ENCODE measurements at places on chromosomes 13 and 19.

DNA sequence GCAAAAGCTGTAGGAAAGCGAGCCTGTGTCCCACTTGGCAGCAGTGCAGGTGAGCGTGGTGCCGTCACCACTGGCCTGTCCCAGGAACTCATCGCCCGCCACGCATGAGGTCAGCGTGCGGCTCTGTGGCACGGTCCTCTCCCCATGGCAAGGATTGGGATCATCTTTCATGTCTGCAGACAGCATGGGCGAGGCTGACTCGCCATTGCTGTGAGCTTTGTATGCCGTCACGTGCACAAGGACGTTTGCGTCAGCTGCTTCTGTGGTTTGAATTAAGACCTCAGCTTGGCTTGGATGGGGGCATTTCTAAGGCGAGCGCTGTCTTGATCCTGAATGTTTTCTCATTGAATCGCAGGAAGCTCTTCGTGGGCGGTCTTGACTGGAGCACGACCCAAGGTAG lies 9.8 kb downstream of the DAZAP1 start:
- no peak for DNase-seq

DNA sequence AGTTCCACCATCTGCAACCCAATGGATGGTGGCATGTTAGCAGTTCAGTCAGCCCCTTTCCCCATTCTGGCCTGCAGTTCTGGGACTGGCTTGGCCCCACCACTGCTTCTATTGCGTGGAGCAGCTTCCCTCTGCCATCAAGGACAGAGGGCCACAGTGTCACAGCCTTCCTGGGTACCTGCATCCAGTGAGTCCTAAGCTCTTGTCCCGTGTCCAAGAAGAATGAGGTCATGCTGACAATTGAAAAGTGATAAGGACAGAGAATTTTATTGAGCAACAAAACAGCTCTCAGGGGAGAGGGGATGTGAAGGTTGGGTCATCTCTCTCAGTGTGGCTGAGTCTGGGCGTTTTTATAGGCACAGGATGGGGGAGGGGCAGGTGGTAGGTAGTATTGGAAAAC lies 33.5 kb upstream of the SIN3B start:
- DNase-seq = no peak

DNA sequence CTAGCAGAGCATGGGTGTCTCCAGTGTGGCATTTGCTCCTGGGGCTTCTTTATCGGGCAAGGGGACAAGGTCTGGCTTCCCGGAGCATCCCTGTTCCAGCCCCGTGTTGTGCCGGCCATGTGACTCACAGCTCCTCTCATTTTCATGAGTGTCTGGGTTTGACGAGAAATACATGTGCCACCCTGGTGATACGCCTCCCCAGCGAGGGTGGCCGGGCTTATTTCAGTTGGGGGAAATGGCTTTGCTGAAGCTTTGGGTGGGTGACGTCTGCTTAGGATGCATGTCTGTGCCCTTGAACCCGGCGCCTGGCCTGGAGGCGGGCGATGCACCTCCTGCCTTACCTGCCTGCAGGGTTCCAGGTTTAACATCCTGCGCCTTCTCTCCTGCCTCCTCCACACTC lies 61.9 kb upstream of the LDLR start:
- no peak for DNase-seq

DNA sequence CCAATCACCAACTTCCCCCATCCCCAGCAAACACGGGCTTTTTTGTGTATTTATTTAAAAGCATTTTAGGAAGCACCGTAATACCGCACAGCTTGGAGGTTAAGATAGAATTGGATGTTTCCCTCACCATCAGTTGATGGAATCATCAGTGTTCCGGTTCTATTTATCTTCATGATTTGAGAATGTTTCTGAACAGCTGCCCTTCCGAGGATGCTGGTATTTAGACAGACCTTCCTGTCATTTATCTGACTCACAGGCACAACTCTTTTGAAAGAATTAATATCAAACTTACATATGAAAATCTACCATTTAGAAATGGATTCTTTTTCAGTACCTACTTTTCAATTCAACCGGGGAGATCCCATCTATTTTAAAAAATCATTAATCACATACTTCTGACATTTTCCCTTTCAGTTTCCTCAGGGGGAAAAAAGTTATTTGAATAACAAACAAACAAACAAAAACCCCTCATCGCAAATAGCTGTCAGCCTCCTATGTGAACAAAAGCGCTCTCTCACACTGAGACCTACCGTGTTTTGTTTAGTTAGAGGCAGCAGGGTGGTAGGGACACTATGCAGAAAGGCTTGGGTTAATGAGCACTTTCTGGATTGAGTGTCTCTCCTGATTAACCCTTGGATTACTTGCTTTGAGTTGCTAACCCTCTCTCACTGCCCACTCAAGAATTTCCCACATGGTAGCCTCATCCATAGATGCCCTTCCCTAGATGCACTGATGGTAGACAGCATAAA lies 189.3 kb downstream of the TM9SF2 start:
- DNase-seq = no peak

GRCh38 chr19:29528946-29529645 lies 3.3 kb downstream of the VSTM2B start:
- no peak for DNase-seq

DNA sequence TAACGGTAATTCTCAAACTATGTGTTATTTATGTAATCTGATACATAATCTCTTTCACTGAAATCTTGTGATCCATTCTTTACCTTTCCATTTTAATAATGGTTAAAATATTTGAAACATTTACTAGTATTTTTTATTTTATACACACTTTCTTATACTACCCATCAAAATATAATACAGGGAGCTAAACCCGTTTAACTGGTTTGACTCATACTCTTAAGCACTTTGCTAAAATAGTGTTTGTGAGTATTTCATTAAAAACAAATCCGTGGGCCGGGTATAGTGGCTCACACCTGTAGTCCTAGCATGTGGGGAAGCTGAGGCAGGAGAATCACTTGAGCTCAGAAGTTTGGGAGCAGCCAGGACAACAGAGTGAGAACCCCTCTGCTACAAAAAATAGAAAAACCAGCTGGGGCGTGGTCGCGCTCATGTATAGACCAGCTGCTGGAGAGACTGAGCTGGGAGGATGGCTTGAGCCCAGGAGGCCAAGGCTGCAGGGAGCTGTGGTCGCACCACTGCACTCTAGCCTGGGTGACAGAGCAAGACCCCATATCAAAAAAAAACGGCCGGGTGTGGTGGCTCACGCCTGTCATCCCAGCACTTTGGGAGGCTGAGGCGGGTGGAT lies 43.8 kb upstream of the DCUN1D2 start:
- DNase-seq = no peak

DNA sequence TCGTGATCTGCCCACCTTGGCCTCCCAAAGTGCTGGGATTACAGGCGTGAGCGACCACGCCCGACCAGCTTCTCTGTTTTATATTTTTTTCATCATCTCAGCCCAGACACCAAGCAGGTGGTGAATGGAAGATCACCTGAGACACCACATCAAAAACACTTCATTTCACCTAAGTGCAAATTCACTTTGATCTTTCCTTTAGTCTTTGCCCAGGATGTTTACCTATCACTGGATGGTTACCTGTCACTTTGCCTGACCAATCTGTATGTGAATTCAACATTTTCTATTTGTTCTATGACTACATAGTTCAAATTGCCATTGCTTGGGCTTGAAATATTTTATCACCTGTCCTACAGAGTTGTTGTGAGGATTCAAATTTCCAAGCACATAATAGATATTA lies 65.7 kb downstream of the PAN3 start:
- no peak for DNase-seq

GRCh38 chr19:18322318-18322758 lies 538 bp downstream of the LSM4 start:
- peak; percentile 52 for DNase-seq

GRCh38 chr13:95497381-95497807 lies 55.1 kb upstream of the CLDN10 start:
- DNase-seq = no peak

DNA sequence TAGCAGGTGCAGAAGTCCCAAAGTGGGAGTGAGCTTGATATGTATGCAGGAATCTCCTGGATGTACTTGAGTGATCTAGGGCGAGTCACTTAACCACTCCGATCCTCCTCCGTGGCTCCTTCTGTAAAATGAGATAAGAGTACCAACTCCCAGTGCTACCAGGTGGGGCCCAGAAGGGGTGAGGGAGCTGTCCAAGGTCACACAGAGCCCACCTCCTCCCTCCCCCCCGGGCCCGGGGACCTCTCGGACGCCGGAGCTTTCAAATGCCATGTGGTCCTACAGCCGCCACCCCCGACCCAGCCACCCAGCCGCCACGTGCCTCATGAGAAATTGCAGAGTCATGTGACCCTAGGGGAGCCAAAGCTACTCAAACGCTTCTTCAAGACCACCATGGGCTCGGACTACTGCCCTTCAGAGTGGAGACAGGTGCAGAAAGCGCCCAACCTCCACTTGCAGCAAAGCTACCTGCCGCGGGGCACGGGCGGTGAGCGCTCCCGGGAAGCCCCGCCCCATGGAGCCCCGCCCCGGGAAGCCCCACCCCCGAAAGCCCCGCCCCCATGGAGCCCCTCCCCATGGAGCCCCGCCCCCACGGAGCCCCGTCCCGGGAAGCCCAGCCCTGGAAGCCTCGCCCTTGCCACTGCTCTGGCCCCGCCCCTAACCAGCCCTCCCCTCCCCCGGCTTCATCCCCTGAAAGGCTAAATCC lies 10.1 kb upstream of the ZNF358 start:
- peak; percentile 78 for DNase-seq

- DNase-seq = no peak
These were observed 4.9 kb downstream of the ARHGEF1 start for GRCh38 chr19:41887711-41888382.

GRCh38 chr13:90254437-90254836 lies 1093.0 kb upstream of the MIR17HG start:
- DNase-seq = no peak

- DNase-seq = no peak
These were observed 143.9 kb downstream of the KATNAL1 start for GRCh38 chr13:30163441-30163840.

DNA sequence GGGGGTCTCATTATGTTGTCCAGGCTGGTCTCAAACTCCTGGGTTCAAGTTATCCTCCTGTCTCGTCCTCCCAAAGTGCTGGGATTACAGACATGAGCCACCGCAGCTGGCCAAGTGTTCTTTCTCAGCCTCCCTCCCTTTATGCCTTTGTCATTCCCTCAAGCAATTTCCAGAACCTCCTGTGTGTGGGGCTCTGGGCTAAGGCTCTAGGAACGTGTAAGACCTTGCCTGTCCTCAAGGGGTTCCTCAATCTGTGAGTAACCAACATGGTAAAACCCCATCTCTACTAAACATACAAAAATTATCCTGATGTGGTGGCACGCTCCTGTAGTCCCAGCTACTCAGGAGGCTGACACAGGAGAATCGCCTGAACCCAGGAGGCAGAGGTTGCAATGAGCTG lies 15.5 kb upstream of the SPACA4 start:
- DNase-seq = no peak

- DNase-seq = no peak
These were observed 729 bp upstream of the ARID3A start for GRCh38 chr19:925087-925525.

- no peak for DNase-seq
These were observed 2018.0 kb upstream of the PCDH20 start for GRCh38 chr13:63433546-63434150.

- DNase-seq = no peak
These were observed 273.5 kb downstream of the FGF14 start for GRCh38 chr13:102128216-102128810.

GRCh38 chr19:12293777-12294248 lies 870 bp downstream of the ZNF44 start:
- peak; percentile 3 for DNase-seq

DNA sequence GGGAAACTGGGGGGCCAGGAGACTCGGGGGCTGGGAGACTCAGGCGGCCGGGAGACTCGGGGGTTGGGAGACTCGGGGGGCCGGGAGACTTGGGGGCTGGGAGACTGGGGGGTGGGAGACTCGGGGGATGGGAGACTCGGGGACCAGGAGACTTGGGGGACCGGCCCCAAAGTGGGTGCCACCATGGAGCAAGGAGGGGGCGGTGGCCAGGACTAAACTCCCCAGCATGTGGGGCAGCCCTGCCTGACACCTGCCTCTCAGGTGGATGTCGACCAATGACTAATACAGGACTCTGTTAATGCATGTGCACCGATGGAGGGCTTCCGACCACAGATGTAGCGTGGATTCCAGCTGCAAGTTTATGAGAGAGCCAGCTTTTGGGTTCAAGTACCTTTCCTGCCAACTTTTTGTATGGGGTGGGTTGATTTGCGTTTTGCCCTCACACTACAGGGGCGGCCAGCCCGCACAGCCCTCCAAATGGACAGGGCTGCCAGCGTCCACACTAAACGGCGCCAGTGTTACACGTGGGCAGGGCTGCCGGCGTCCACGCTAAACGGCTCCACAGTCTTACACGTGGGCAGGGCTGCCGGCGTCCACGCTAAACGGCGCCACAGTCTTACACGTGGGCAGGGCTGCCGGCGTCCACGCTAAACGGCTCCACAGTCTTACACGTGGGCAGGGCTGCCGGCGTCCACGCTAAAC lies 62.2 kb downstream of the RASA3 start:
- no peak for DNase-seq

- DNase-seq = no peak
These were observed 151.4 kb downstream of the PDS5B start for GRCh38 chr13:32737679-32738078.

GRCh38 chr13:41296879-41297646 lies 14.0 kb upstream of the NAA16 start:
- no peak for DNase-seq

GRCh38 chr13:111249637-111250360 lies 70.6 kb upstream of the TEX29 start:
- no peak for DNase-seq

- DNase-seq = no peak
These were observed 15.8 kb downstream of the PEPD start for GRCh38 chr19:33505823-33506222.

DNA sequence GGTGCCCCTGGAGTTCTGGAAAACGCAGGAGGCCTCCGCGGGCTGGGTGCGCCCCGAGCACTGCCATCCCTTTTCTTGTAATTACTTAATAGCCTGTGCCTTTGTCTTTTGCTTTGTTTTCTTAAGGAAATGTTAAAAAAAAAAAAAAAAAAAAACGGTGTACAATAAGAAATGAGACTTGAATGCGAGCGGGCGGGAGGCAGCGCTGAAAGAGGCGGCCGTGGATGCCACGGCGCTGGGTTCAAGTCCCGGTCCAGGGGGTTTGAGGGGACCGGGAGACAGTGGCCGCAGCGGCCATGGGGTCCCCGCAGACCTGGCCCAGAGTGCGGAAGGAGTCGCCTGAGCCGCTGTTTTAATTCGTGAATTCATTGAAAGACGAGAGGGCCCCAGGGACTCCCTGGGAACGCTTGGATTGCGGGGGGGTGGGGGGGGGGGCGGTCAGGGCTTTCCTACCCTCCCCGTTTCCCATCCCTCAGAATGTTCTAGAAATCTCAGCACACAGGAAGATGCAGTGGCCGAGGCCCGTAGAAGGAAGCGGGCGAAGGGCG lies 349.2 kb upstream of the ARGLU1 start:
- no peak for DNase-seq

GRCh38 chr13:48578516-48579164 lies 45.8 kb upstream of the RCBTB2 start:
- DNase-seq = no peak
